Central memory CD4-positive, alpha-beta T cell (primary cell): ENCODE measurements at places on chromosomes 3 and 15.

GRCh38 chr15:57098896-57099295 lies 180.5 kb downstream of the TCF12 start:
- no peak for DNase-seq

- DNase-seq: no peak
These were observed 94.1 kb downstream of the MYH15 start for GRCh38 chr3:108416111-108416869.

- DNase-seq: no peak
These were observed 165.0 kb upstream of the SUCLG2 start for GRCh38 chr3:67819447-67819846.

- DNase-seq: no peak
These were observed 59.6 kb downstream of the UBP1 start for GRCh38 chr3:33380653-33381052.

GRCh38 chr3:195708626-195709481 lies 11.9 kb upstream of the MUC20 start:
- DNase-seq: no peak

GRCh38 chr15:101407966-101408775 lies 81.3 kb downstream of the PCSK6 start:
- no peak for DNase-seq

DNA sequence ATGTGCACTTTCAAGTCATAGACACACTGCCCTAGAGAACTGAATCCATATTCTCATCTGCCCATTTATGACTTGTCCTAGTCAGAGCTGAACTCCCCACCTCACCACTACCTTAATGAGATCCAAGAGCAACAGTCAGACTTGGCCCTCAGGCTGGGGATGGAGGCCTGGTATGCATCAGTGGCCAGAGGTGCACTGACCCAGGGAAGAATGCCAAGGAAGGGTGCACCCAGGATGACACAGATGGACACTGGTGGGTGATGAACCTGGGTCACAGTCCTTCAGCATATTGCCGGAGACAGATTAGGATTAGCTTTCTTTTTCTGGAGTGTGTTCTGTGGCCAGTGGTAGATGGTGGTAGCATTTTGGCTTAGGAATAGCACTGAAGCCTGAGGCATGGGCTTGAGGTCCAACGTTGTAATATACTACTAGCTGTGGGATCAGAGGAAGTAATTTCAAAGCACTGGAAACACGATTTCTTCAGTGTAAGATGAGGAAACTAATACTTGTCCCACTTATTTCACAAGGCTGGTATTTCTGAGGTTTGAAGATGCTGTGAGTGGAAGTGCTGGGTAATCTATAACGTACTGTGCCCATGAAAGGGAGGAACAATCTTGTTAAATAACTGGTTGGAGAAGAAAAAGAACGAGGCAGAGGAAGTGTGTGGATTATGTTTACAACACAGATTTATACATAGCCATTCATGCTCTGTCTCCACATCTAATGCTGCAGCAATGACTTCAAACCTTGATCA lies 265.0 kb downstream of the THRB start:
- DNase-seq: no peak

DNA sequence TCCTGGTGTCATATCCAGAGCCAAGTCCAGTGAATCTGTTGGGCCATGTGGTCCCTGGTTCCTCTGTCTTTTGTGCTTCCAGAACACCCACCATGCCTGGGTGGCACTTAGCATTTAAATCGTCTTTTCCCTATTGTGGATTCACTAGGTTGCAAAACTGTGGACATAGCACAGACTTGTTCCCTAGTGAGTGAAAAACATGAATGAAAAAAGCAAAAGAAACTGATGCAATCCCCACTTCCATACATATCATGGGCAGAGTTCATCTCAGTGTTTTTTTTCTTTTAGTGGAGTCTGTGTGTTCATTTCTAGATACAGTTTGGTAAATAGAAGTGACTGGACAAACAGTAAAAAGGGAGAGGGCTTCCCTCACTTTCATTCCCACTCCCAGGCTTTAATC lies 170.5 kb downstream of the SLCO3A1 start:
- no peak for DNase-seq

GRCh38 chr3:154972951-154973350 lies 107.2 kb upstream of the MME start:
- DNase-seq: no peak

DNA sequence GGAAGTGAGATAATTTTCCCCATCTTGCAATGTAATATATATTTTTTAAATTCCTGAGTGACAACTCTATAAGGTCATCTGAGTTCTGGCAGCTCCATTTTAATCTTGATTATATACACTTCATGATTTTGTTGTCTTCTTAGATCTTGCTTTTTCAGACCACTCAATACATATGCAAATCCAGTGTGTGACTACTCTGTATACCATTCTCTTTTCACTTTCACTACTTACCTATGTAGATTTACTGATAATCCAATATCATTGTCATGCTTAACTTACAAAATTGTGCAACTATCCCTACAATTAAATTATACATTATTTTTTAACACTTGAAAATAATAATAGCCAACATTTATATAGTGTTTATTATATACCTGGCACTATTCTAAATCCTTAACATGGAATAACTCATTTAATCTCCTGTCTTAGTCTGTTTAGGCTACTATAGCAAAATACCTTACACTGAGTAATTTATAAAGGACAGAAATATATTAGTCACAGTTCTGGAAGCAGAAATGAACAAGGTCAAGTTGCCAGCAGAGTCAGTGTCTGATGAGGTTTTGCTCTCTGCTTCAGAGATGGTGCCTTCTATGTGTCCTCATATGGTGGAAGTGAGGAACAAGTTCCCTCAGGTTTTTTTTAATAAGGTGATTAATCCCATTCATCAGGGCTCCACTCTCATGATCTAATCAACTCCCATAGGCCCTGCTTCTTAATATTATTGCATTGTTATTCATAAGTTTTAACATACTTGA lies 338.5 kb downstream of the TUSC7 start:
- DNase-seq: no peak

DNA sequence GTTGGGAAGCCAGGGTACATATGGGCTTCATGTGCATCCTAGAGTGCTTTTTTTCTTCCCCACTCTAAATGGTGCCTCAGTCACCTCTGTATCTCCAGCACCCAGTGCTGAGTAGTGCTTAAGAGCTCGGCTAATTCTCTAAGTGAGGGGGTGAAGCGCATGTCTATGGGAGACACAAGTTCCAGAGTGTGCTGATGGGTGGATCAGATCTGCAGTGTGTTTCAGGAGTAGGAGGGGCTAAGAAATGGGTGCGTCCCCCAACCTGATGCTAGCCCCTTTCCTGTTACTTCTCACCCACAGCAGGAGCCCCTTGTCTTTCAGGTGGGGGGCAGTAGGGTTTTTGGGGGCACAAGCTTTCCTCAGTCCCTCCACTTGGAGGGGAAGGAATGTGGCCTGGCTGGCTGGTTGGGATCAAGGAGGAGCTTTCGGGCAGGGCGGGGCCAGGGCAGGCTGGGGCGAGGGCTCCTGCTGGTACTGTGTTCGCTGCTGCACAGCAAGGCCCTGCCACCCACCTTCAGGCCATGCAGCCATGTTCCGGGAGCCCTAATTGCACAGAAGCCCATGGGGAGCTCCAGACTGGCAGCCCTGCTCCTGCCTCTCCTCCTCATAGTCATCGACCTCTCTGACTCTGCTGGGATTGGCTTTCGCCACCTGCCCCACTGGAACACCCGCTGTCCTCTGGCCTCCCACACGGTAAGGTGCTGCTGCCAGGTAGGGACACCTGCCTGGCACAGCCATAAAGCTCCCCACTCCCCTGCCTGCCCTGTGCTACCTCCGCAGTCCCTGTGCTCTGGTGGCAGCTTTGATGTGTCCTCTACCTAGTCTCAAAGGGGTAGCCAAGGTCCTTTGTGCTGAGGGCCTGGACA lies at the start of gene IL17RE:
IL17RE (plus strand) TSS at position 477 of the 866 bp plus-strand sequence; CDS start at position 562, 85 bp downstream.
- DNase-seq: no peak

DNA sequence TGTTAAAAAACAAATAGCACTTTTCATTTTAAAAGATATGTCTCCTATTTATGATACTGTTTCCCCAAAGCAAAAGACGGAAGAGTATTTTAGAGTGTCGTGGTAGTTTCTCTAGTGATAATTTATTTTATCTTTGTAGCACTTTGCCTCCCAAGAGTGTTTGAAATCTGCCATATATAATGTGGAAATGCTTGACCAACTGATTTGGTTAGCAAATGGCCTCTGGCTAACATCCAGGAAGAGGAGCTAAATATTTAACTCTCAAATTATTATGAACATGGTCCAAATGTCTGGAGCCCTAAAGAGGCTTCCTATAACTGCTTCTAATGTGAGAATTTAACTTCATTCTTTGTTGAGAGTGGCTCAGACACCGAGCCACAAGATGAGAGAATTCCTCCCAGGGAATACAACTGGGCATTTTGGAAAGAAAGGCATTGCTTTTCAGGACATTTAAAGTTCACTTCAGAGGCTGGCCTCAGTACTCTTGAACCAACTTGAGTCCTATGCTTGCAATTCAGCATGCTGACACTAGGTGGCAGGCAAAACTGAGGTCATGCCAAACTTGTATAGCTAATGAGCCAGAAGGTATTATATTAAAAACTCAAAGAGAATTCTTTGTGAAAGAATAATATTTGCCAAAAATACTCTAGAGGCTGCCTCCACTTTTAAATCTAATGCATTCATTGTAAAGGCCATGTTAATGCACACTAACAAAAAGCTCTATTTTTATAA lies 104.5 kb downstream of the RARB start:
- no peak for DNase-seq

DNA sequence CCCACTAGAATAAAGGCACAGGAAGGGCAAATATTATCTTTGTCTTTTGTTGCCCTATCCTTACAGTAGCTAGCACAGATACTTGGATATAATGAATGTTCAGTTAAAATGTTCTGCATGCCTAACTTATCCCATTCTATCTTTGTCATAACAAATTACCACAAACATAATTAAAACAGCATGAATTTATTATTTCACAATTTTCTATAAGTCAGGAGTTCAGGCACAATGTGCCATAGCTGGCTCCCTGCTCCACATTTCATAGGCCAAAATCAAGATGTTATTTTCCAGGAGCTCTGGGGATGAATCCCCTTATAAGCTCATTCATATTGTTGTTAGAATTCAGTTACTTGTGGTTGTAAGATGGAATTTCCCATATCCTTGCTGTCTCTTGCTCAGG lies 975.5 kb downstream of the IGSF11 start:
- no peak for DNase-seq

DNA sequence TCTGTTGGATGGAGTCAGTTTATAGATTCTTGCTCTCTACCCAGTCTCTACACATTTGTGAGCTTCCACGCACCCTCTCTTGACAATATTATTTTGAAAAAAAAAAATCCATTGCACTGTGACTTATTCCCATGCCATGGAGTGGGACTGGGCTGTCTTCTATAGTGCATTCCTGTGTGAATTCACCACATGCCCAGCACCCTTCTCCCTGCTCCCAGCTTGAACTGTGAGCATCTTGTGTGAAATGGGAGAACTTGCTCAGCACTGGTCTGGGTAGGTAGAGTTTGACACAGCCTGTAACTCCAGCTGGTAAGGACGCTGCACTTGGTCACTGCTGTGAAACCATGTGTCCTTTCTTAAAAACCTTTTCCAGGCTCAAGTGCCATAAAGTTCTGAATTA lies 91.9 kb downstream of the ARNT2 start:
- no peak for DNase-seq

DNA sequence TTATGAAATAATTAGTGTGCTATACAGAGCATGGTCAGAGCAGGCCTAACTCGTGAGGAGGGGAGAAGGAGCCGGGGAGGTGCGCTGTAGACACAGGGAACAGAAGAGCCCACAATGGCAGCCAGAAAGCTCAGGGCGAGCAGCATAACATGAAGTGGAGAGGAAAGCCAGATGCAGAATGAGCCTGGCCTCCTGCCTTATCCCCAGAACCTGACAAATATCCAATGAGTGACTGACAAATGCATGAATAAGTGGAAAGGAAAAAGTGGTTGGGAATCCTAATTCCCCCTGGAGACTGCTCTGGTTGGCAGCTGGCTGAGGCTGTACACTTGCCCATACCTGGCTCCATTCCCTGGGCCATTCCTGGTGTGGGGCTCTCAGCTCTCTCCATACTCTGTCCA lies 9.2 kb upstream of the MST1R start:
- DNase-seq: no peak

DNA sequence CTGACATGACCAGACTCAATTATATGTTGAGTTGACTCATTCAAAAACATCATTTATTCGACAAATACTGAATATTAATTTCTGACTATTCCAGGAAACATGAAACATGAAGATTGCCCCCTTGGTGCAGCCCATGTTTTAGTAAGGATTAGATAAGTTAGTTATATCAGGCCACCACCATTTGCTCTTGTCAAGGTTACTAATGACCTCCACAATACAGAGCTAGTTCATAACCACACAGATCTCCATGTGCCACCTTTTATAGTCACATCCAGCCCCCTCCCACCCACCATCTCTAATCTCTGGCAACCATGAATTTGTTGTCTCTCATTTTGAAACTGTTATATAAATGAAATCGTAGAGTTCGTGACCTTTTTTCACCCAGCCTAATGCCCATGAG lies 15.7 kb downstream of the KLHL18 start:
- no peak for DNase-seq
